ENCODE measurements at places on chromosomes 6 and 20.

DNA sequence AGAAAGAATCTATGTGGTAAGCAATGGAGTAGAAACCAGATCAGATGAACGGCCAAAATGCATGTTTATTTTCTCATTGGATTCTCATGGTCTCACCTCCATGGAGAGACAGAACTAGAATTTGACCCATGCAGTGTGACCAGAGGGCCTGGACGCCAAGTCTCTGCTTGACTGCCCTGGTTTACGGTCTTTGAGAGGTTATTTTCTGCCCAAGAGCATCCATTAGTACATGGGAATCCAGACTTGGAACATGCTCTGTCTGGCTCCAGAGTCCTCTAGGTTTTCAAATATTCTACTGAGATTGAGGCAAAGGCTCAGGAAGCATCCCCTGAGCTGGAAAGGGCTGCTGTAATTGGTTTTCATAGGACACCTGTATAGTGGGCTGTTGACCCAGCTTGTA, 45.5 kb upstream of the UST start:
- DNase-seq, result no peak

DNA sequence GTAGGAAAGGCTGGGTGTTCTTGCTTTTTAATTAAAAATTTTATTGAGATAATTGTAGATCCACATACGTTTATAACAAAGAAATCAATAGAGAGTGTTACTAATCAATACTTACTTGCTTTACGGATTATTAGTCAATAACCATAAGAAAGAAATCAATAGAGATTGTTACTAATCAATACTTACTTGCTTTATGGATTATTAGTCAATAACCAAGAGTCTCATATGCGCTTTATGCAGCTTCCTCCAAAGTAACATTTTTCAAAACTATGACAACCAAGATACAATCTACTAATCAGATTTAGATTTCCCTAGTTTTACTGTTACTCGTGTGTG, 31.0 kb upstream of the LY86 start:
- DNase-seq, result no peak

DNA sequence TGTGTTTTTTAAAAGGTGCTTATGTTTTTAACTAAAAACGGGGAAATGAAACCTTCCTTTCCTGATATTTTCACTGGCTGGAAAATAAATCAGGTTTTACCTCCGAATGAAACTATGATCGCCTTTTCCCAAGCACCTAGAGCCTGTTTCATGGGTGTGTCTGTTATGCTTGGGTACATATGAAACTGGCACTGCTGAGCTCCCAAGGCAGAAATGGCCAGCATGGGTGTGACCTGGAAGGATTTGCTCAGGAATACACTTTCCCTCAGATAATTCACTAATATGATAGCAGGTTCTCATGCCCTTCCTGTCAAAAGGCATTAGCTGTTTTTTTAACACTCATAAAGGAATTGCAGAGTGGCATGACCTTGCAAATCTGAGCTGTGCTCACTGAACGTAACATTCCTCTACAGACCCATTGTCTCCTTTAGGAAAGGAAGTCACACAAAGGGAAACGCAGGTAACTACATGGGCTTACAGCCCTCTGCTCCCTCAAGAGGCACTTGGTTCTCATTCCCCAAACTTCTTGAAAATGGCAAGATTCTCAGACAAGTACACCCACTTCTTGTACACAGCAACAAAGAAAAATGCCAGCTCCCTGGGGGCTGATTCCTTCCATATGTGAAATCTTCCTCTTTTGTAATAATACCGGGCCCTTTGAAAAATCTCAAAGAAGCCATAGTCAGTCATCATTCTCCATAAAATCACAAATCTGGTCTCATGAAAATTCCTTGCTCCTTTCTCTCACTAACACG, 72.7 kb downstream of the METTL24 start:
- no peak for DNase-seq

- no peak for DNase-seq
Measured at GRCh38 chr20:34052414-34052813, 58.7 kb downstream of the RALY start.

DNA sequence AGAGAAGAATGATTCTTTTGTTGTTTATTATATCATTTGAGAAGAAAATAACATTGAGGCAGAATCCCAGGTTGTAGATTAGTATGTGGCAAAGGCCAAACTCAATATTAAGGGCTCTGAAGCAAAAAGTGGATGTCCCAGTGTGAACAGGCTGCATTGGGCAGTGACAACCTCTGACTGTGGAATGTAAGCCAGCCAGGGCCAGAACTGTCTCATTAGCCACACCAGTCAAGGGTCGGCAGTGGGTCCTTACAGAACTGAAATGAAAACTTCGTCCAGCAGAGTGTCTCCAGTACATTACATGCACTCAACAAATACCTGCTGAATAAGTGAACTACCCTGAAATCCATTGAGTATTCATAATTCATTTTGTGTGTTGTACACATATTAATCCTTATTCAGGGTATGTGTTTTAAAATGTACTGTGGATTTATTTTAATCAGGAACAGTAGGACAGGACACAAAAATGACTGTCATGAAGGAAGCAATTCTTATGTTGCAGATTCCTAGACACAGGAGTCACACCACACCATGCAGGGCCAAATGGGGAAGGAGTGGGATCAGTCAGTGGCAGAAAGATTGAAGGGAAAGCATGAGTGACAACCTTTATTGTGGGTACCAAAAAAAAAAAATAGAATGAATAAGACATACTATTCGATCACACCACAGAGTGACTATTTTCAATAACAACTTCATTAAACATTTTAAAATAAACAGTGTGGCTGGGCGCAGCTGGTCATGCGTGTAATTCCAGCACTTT, 64.9 kb upstream of the UTRN start:
- no peak for DNase-seq

- DNase-seq, result no peak
Measured at GRCh38 chr20:33188421-33188820, 20.5 kb downstream of the BPIFA2 start.

GRCh38 chr6:75418233-75418632, 75.4 kb downstream of the FILIP1 start:
- no peak for DNase-seq

DNA sequence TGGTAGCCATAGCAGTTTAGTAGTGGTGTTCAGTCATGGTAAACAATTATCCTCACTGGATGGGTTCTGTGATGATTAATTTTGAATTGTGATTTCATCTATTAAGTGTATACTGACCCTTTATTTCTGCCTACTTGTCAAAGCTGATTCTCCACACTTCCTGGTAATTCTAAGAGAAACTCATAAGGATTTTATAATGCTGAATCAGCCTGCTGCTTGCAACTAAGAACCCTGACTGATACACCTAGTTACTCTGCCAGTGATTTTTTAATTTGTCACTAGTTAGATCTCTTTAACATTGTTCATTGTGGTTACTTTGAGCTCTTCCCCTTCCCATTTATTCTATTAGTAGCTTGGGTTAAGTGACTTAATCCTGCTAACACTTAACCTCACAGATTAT, 8.6 kb downstream of the CDC40 start:
- DNase-seq, result no peak

DNA sequence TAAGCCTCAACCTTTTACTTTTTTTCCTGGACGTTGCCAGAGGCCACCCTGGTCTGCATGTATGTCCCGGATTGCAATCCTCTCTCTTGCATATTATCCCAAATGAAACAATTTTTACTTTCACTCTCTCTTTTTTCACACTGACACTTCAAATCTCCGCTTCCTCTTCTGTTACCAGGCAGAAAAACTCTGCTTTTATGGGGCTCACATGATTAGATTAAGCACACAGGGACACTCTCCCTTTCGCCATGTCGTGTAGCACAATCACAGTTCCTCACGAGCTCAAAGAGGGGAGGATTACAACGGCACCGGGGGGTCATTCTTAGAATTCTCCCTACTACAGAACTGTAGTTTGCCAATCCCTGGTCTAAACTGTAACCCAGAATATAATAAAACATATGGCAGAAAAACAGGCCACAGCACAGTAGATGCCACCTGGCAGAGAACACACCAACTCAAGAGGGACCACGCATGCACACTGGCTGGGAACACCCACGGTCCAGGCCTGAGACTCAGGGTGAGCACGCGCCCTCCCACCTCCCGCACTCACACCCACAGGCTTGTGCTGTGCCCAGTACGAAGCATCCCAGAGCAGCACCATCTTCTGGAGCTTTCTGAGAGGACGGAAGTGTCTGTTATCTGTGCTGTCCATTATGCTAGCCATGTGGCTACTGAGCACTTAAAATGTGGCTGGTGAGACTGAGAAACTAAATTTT, 288.7 kb downstream of the KIF16B start:
- no peak for DNase-seq

GRCh38 chr6:19803331-19804204, 33.6 kb upstream of the ID4 start:
- no peak for DNase-seq

- no peak for DNase-seq
Measured at GRCh38 chr6:139765825-139766285, 391.4 kb upstream of the CITED2 start.

GRCh38 chr6:63476302-63476701, 96.0 kb upstream of the LOC128125822 start:
- DNase-seq, result no peak

DNA sequence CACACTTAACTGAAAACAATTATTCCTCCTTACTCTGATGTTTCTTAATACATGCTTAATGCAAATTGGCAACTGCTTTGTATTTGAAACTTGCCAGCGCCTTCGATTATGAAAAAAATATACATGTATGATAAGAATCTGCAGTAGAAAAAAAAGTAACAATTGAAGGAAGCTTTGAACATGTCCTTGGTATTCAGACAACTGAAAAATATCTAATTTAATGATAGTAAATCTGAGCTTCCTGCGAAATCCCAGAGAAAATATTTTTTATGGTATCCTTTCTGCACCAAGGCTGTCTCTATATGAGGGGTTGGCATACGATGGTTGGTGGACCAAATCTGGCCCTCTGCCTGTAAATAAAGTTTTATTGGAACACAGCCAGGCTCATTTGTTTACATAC, 186.2 kb downstream of the HDGFL1 start:
- no peak for DNase-seq

DNA sequence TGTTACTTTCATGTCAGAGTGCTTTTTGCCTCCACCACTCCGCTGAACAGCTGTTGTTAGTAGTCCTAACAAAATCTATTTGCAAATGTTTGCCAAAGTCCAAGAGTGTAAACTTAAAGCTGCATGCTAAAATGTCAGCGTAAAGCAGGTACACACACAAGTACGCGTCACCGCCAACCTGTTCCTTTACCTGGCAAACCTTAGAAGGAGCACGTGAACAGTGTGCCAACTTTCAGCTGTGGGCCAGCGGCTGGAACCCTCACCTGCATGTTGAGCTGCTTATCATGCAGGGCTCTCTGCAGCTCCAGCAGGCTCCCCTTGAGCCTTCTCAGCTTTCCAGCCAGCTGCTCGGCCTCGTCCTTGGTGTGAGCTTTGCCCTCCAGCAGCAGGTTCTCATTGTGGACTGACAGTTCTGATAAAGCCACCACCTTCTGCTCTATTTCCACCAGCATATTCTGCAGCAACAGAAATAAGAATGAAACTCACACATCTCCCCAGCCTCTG, 359.3 kb downstream of the SYNE1 start:
- no peak for DNase-seq

GRCh38 chr20:62296724-62297448, 5.9 kb upstream of the ADRM1 start:
- no peak for DNase-seq

DNA sequence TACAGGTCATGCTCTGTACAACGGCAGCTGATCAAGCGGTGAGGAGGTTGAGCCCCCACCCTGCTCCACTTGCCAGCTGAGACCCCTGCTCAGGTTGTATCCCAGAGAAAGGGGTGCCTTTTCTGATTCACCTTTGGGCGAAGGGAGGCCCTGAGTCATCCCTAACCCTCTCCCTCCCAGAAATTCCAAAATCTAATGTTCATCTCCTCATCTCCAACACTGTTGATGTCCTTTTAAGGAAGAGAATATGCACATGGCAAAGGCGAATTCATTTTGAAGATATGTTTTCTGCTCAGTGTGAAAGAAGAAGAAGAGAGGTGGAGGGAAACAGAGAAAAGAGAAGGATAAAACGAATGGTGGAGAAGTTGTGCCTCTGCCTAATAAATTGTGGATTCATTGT, 120.5 kb downstream of the SCML4 start:
- DNase-seq, result no peak

DNA sequence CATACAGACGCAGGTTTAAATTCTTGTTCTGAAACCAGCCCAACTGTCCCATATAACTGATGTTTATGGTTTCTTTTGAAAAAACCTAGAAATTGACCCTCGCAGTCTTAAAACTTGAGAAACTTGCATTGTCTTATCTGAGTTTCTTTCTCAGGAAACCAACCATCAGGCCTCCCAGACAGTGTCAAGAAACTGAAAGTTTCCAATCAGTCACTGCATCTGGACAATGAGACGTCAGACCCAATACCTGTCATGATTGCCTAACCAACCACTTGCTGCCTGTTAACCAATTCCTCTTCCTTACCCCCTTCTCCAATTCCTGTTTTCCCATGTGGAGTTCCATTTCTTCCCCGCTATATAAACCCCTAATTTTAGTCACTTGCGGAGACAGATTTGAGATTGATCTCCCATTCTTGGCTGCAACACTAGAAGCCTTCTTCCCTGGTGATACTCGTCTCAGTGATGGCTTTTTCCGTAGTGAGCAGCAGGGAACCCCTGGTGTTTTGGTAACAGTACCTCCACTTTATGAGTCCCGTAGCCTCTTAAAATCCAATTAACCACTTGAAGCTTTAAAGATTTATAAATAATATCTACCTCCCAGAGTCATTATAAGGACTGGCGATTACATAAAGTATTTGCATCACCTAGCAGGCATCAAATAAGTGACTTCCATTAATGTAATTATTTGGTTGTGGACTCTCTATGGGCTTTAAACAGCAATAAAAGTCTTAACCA, 49.3 kb downstream of the GPR63 start:
- DNase-seq, result no peak

DNA sequence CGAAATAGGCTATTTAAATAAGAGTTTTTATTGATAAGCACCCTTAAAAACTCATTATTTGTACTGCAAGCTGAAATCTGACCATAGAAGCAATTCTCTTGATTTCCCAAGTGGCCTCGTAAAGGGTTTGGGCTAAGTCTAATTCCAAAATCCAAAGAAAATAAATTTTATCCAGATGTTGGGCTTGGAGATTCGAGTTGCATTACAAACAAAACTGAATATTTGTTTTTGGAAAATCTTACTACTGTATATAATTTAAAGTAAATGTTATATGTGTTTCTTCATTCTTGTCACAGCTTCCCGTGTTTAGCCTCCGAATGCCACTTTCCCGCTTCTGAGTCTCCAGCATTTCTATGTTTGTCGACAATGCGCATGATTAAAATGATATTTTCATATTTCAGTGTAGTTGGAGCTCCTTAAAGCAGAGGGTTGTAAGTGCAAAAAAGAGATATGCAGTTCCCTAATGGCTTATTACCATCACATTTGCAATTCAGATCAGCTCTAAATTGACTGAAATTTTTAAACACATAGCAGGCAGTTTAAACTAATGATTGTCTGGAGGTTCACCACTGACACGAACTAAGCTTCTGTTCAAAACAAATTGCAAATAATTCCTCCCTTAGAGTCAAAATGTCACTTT, 47.0 kb downstream of the PRL start:
- no peak for DNase-seq

GRCh38 chr6:66134021-66134420, 427.0 kb upstream of the EYS start:
- no peak for DNase-seq

GRCh38 chr6:127868338-127868737, 32.5 kb downstream of the THEMIS start:
- no peak for DNase-seq

All from activated naive CD4-positive, alpha-beta T cell treated with Interleukin-2 at 50 U/mL for 16 hours (primary cell).